ENCODE measurements at places on chromosomes 5 and 9. TPM values are rescaled to one million over a fixed set of nuclear protein-coding genes. Genes with fewer than 3 reads are reported as not detected.

DNA sequence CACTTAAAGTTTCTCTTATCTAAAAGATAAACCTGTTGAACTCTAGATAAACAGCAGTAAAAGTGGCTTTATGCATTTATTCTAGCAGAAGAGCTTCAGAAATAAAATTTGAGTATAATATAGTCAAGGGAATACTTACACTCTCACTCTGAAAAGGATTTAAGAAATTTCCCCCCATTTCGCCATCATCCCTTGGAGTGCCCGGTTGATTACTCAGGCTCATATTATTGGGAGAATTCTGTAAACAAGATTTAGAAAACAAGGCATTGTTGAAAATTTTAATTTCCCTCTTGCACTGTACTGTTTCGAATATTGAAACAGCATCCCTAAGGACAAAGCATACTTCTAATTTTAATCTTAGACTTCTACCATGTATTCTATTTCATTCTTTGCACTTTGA is 34.5 kb upstream of the ACOT12 start:
- H3K4me1 ChIP-seq = peaks cover 18% of the 10 kb centered on the region
- H3K4me3 ChIP-seq = no peak overlapping the region
- DNase-seq = no peak

DNA sequence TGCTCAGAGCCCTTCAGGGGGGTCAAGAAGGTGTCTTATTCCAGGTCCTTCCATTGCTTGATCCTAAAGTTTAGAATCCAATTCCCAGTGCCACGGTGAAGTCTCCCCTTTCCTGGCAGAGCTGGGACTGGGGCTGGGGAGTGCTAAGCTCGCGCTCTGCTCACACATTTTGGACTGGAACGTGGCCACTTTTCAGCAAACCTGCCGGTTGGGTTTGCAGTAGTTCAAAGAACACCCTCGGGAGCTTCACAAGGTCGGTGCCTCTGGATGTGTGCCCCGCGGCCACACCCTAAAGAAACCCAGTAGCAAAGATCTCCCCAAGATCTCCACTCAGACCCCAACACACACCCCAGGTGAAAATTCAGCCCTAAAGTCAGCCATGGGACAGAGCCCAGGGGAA is at the start of gene C9orf152:
C9orf152 (minus strand) TSS at position 129 of the 400 bp plus-strand sequence. CDS start 580 bp downstream, outside the sequence.
- no peak within 1 kb of the TSS for H3K4me3 ChIP-seq
- H3K36me3 ChIP-seq = no peaks in the 10 kb centered on the region
- DNase-seq = no peak
- no peaks in the 10 kb centered on the region for H3K4me1 ChIP-seq
- peaks cover 3% of the 10 kb centered on the region for H3K27me3 ChIP-seq

DNA sequence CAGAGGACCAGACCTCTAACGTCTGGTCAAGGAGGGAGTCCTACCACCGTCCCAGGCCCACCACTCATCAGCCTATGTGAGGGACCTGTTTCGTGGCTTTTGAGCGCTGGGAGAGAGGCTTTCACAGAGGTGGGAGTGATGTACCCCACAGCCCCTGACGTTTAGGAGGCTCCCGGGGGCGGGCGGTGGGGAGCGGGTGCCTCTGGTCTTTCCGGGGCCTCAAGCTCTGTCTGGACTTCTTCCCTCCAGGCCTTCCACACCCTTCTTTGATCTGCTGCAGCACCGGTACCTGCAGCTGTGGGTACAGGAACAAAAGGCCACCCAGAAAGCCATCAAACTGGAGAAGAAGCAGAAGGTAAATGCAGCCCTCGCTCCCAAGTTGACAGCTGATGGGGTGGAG is 45.1 kb upstream of the BARHL1 start:
- no peaks in the 10 kb centered on the region for H3K4me1 ChIP-seq
- H3K27me3 ChIP-seq = no peaks in the 10 kb centered on the region
- H3K36me3 ChIP-seq = no peaks in the 10 kb centered on the region
- no peak overlapping the region for H3K4me3 ChIP-seq
- no peak for DNase-seq
- H3K27ac ChIP-seq = no peak overlapping the region

GRCh38 chr5:88676637-88677375 is 206.2 kb downstream of the MEF2C start:
- no peak overlapping the region for H3K27ac ChIP-seq
- peaks cover 75% of the 10 kb centered on the region for H3K27me3 ChIP-seq
- peak overlapping the region; percentile 65 for H3K4me3 ChIP-seq
- peaks cover 10% of the 10 kb centered on the region for H3K36me3 ChIP-seq
- peaks cover 30% of the 10 kb centered on the region for H3K4me1 ChIP-seq
- no peak for DNase-seq

DNA sequence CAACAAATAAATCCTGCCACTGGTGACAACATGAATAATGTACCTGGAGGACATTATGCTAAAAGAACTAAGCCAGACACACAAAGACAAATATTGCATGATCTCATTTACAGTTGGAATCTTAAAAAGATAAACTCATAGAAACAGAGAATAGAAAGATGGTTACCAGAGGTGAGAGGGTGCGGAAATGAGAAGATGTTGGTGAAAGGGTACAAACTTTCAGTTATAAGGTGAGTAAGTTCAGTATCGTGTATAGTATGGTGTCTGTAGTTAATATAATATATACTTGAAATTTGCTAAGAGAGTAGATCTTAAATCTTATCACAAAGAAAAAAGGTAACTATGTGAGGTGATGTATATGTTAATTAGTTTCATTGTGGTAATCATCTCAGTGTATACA is 63.3 kb downstream of the PRRC1 start:
- no peaks in the 10 kb centered on the region for H3K36me3 ChIP-seq
- H3K4me3 ChIP-seq = no peak overlapping the region
- H3K4me1 ChIP-seq = peaks cover 4% of the 10 kb centered on the region
- peaks cover 10% of the 10 kb centered on the region for H3K27me3 ChIP-seq

DNA sequence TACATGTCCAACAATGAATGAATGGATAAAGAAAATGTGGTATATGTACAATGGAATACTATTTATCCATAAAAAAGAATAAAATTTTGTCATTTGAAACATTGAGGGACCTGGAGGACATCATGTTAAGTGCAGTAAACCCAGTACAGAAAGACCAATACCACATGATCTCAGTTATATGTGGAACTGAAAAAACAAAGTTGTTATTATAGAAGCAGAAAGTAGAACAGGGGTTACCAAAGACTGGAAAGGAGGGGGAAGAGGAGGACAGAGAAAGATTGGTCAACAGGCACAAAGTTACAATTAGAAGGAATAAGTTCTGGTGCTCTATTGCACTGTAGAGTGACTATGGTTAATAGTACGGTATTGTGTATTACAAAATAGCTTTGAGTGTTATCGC is 233.8 kb downstream of the SEMA6A start:
- no peak overlapping the region for H3K27ac ChIP-seq
- peaks cover 29% of the 10 kb centered on the region for H3K36me3 ChIP-seq
- H3K27me3 ChIP-seq = no peaks in the 10 kb centered on the region
- no peak overlapping the region for H3K4me3 ChIP-seq
- no peak for DNase-seq

- H3K36me3 ChIP-seq = no peaks in the 10 kb centered on the region
- H3K27me3 ChIP-seq = peaks cover 6% of the 10 kb centered on the region
- no peak overlapping the region for H3K4me3 ChIP-seq
- H3K27ac ChIP-seq = no peak overlapping the region
- no peak for DNase-seq
- H3K4me1 ChIP-seq = no peaks in the 10 kb centered on the region
Measured at GRCh38 chr5:160837749-160838593, 14.0 kb downstream of the ATP10B start.

TAF11L8 gene
- not detected for total RNA-seq

DNA sequence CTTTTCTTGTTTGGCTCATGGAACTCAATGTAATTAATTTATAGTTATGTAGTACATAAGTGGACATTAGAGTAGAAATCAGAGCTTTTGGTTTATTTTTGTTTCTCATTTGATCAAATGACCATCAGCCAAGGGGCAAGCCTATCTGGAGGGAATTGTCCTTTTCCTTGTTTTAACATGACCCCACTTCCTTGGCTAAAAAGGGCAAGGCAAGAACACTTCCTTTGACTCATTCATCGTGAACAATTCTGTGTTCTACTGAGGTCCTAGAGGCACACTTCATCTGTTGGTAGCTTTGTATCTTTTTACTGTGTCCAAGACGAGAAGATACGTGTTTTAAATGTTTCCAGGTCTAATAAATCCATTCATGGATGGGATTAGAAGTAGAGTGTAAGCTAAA is 148.9 kb downstream of the ARHGEF28 start:
- no peaks in the 10 kb centered on the region for H3K27me3 ChIP-seq
- DNase-seq = no peak
- no peaks in the 10 kb centered on the region for H3K36me3 ChIP-seq
- H3K4me3 ChIP-seq = no peak overlapping the region
- no peaks in the 10 kb centered on the region for H3K4me1 ChIP-seq
- no peak overlapping the region for H3K27ac ChIP-seq

B4GALT7 gene
- 16.3 TPM for total RNA-seq
